Stimulated activated CD8-positive, alpha-beta memory T cell treated with anti-CD3 and anti-CD28 coated beads, Interleukin-4, amount 100 ng/mL, for 1 hour (primary cell): ENCODE measurements at places on chromosomes 11 and 22.

GRCh38 chr11:75248924-75249256 is 8.3 kb downstream of the TPBGL start:
- no peak for DNase-seq

DNA sequence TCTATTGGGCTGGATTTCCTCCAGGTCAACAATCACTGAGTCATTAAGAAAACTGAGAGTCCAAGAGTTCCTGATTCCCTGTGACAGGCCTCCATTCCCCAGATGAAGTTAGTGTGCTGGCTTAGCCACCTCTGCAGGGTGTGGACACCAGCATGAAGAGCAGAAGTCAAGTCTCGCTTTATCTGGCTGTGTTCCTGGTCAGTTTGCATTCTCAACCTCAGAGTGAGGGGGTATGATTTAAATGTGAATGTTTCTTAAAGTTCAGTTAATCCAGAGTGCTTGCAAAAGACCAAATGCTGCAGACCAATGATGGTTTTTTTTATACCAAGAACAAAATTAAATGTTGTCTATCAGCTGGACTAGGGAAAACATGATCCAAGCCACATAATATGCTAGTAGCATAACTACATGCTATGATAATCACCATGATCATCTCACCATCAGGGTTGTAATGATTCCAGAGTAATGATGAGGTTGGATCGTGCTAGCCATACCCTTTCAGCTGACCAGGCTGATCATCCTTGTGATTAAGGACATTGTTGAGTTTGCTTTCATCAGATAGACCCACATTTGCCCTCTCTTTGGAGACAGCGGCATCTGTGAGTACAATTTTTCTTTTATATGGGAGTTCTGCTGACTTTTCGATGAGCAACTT is 145.8 kb upstream of the ARHGAP20 start:
- DNase-seq = no peak

GRCh38 chr11:105468154-105468553 is 141.7 kb upstream of the GRIA4 start:
- DNase-seq = no peak

GRCh38 chr22:28933321-28933720 is 49.9 kb downstream of the ZNRF3 start:
- DNase-seq = no peak

- DNase-seq = no peak
Observed at GRCh38 chr22:43479301-43479950, 67.6 kb downstream of the MPPED1 start.

GRCh38 chr11:11442791-11443190 is 89.7 kb upstream of the CSNK2A3 start:
- no peak for DNase-seq

DNA sequence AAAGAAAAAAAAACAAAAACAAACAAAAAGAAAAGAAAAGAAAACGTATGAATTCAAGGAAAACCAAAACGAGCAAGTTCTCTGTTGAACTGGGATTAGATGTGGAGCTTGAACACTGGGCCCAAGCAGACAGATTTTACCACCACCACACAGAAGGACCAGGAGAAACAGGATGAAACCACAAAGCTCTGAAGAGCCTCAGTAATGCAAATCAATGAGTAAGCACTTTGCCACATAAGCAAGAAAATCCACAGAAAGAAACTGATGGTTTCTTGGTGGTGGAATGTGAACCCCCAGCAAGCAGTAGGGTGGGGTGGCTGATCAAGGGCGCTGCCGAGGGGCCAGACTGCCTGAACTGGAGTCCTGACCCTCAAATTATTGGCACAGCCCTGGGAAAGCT is 50.9 kb upstream of the NFRKB start:
- no peak for DNase-seq

DNA sequence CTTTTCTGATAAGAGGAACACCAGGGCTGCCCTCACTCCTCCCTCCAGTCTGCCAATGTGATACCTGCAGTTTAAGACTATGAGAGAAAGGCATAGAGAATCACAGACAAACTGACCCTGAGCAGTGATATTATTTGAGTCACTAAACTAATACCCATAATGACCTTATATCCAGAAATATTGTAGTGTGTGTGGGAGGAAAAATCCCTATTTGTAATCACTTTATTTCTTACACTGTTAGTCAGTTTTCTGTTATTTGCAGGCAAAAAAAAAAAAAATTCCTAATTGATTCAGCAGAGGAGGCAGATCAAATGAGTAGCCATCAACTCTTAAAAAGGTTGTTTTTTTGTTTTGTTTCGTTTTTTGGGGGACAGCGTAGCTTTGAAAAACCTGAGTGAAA is 82.5 kb downstream of the MAML2 start:
- DNase-seq = no peak

DNA sequence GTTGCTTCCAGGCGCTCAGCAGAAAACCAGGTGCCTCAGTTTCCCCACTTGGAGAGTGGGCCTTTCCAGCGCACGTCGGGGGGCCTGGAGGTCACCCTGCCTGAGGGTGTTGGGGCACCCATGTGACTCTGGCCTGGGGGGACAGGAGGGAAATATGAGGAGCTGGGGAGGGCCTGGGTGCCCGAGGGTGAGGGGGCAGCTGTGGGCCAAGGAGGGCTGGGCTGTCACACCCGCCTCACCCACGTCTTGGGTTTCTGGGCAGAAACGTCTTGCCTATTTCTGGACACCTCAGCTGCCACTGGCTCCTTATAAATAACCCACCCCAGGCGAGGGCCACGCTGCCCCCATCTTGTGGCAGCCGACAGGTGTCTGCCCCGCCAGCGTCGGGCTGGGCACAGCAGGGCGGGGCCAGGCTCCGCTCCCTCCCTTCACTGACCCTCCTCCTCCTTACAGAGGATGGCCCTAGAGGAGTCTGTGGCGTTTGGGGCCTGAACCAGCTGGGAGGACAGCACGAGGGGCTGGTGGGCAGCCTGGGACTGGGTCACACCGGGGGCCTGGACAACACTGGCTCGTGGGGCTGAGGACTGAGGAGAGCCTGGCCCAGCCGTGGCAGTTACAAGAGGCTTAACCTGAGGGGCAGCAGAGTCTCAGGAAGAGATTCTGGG is 1.5 kb downstream of the TNNT3 start:
- DNase-seq = no peak

- DNase-seq = no peak
Observed at GRCh38 chr11:34238533-34238932, 119.3 kb downstream of the ABTB2 start.

- DNase-seq = no peak
Observed at GRCh38 chr11:120039039-120039438, 98.9 kb downstream of the TRIM29 start.

- no peak for DNase-seq
Observed at GRCh38 chr11:125376117-125376516, 119.9 kb downstream of the FEZ1 start.

GRCh38 chr11:8693010-8693551 is 10.5 kb downstream of the RPL27A start:
- no peak for DNase-seq

DNA sequence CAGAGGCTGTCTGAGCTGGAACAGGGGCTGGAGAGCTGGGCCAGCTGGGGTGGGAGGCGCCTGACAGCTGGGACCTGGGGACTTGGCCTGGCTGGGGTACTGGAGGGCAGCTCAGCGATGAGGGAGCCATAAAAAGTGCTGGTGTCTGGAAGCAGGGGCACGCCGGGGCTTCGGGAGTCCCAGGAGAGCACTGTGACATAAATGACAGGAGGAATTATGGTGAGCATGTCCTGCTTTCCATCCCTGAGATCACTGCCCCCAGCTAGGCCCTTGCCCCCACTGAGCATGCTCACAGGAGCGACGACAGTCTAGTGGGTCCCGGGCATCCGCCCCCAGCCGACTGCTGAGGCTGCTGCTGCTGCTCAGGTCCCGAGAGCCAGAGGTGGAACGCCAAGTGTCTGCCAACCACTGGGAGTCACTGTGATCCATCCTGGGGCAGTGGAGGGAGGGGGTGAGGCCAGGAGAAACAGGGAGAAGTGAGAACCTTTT is 6.2 kb downstream of the ROBO4 start:
- DNase-seq = no peak

- DNase-seq = no peak
Observed at GRCh38 chr11:132217856-132218255, 847.4 kb downstream of the NTM start.
